ENCODE measurements at places on chromosomes 4 and X.

DNA sequence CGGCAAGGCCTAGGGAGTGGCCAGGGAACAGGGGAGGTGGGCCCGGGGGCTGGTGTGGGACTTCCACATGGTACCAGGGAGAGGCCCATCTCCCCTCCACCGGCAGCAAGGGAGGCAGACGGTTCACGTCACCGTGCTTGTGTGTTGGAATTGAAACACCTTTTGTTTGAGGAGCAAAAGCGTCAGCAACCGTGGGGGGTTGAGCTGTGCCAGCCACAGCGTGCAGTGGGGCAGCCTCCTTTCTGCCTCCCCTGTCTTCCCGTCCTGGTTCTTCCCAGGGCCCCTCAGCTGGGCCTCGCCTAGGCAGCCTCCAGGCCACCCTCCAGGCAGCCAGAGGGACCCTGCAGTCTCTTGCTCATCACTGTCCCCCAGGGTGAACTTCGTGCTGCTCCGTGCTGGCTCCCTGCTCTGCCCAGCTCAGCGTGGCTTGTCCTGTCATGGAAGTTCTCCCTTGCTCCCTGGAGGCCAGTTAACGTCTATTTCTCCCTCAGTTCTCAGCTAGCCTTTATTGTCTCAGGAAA lies 32.1 kb upstream of the HGFAC start:
- DNase-seq = no peak

DNA sequence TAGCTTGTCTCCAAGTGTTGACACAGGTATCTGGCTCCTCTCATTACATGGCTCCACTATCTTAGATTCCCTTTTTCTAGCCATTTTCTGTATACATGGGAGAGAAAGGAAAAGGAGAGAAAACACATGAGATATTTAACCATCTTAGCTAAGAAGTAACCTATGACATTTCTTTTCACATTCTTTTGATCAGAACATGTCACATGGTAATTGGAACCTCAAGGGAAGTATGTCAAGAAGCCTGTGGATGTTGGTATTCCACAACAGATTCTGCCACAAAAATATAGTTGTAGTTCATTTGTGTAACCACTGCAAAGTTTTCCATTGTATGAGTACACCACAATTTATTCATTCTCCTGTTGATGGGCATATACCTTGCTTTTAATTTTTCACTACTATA lies 18.7 kb upstream of the GABRB1 start:
- no peak for DNase-seq

DNA sequence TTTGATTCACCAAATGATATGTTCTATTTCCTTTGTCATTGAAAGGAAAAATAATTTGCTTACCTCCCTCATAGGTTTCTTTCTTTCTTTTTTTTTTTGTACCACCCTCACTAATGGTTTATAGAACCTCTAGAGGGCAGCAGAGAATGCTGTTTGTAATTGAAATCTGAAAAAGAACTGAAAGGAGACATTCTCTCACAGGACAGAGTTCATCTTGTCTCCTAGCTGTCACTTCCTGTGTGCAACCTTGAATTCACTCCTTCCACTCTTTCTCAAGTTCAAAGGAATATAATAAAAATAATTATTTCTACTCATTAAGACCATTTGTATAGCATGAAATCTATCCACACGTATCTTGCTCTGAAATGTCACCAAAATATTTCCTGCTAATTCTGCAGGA lies 51.0 kb downstream of the GUCY1B1 start:
- DNase-seq = no peak

DNA sequence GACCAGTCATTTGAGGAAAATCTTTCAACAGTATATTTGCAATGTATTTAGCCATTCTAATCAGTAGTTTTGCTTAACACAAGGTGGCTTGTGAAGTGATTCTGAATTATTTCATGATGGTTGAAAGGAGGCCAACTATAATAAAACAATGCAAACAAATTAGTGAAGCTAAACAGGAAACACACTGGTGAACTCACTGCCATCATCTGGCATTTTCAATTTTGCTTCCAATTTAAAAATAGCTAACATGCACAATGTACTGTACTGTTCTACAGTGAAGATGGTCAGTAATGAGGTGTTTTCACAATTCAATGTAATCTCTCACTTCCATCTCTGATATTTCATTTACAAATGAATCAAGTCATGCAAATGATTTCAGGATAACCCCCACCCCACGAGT lies 31.1 kb downstream of the PGRMC2 start:
- DNase-seq = no peak

GRCh38 chr4:118898684-118899138 lies 10.1 kb downstream of the SYNPO2 start:
- DNase-seq = no peak

- DNase-seq = no peak
Measured at GRCh38 chr4:85370400-85371032, 104.4 kb upstream of the ARHGAP24 start.

DNA sequence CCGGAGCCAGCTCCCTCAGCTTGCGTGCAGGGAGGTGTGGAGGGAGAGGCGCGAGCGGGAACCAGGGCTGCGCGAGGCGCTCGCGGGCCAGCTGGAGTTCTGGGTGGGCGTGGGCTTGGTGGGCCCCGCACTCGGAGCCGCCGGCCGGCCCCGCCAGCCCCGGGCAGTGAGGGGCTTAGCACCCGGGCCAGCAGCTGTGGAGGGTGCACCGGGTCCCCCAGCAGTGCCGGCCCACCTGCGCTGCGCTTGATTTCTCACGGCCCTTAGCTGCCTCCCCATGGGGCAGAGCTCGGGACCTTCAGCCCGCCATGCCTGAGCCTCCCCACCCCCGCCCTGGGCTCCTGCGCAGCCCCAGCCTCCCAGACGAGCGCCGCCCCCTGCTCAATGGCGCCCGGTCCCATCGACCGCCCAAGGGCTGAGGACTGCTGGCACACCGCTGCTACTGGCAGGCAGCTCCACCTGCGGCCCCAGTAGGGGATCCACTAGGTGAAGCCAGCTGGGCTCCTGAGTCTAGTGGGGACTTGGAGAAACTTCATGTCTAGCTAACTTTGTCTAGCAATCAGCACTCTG lies 37.8 kb upstream of the SMARCAD1 start:
- no peak for DNase-seq

- no peak for DNase-seq
Measured at GRCh38 chr4:53717064-53717549, 125.8 kb upstream of the LNX1 start.

- DNase-seq = no peak
Measured at GRCh38 chr4:148852092-148852699, 410.0 kb upstream of the NR3C2 start.

DNA sequence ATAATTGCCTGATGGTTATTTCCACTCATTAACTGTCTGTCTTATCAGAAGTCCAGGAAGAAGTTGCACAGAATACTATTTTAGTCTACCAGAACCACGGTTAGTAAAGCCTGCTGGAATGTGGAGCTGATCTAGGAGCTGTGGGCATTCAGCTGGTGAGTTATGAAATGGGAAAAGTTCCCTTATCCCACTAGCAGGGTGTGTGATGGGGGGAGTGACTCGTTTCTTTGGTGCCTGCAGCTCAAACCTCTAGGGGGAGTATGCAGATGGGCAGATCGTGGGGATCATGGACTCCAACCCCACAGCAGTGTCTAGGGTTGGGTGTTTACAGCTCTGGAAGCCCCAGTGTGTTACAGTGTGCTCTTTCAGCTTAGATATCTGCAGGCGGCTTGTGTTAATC lies 305.7 kb upstream of the BOD1L1 start:
- no peak for DNase-seq

DNA sequence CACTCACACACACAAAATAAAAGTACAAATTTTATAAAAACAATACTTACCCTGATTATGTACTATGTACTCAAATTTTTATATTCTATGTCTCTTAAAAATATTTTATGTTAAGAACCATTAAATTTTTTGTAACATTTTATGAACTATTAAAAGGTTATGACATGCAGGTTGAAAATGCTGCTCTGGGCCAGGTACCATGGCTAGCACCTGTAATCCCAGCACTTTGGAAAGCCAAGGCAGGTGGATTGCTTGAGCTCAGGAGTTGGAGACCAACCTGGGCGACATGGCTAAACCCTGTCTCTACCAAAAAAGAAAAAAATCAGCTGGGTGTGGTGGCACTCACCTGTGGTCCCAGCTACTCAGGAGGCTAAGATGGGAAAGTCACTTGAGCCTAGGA lies 29.4 kb upstream of the SPINK2 start:
- no peak for DNase-seq

DNA sequence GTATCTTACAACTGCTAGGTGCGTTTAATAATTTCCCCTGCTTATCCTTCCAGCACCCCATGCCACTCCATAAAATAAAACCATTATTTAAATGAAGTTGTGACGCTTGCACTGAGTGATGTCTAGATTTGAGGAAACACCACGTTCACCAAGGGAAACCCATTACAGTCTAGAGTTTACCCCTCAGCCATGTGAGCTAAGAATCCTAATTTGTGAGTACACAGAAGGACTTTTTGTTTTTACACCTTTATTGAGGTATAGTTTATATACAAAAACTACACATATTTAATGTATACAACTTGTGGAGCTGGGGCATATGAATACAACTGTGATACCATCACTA lies 326.8 kb downstream of the RAPGEF2 start:
- DNase-seq = no peak

GRCh38 chr4:140903522-140904475 lies 147.6 kb upstream of the TBC1D9 start:
- no peak for DNase-seq

DNA sequence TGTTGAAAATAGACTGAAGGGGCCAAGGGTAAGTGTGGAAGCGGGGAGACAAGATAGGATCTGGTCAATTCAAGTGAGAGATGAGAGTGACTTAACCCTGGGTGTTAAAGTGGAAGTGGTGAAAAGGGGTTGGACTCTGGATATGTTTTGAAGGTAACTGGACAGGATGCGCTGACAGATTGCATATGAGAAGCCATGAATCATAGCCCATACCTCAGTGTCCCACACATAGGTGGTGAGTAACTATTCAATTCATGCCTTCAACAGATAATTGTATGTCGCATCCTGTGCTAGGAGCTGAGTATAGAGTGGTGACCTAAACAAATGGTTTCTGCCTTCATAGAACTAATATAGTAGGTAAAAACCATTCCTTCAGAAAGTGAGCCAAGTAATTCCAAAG lies 76.7 kb downstream of the KLHL34 start:
- no peak for DNase-seq

DNA sequence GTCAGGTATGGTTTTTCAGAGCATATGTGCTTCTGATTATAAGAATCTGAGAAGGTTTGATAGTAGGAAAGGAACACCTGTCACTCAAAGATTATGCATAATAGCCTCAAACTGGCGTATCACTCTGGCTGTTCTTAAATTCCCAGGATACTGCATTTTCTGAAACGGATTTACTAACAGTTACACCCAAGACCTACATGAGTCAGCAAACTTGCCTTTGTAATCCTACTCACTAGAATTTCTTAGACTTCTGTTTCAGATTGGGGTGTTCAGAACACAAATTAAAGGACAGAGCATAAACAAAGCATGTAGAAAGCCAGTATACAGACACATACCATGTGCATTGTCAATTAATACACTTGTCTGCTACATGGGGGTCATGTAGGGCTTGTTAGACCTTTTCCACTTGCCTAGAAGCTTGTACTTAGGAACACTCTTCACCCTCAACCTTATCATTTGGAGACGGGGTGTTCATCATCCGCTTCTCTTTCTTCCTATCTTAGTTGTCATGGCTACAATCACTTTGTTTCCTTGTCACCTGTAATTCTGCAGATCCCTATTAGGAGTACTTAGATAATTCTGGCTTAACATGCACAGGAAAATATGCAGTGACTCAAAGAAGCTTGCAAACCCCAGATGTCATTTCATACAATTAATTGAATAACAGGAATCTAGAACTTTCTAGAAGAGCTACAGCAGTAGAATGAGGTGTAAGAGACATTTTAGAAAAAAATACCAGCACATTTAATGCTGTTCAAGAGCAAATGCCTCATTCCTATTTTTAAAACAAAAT lies 593.0 kb upstream of the TENM3 start:
- DNase-seq = no peak

- DNase-seq = no peak
Measured at GRCh38 chrX:43530837-43531236, 125.3 kb upstream of the MAOA start.

DNA sequence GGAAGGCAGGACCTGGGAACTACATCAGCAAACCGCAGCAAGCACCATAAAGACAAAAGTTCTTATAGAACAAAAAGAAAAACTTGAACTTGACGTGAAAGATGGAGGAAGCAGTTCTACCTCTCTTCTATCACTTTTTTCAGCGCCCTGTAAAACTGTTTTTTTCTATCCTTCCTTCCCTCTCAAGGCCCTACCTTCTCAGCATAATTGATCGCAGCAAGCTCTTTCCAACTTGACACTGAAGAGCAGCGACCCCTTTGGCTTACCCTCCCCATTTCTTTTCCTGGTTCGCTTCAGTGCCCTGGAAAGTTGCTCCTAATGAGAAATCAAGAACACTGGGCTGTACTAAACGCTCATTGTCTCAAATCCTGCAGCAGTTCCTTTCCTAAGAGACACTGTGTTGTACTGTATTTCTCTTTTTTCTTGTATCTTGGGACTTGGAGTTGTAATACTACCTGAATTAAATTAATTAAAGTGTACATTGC lies 150.6 kb upstream of the SLC4A4 start:
- DNase-seq = no peak

GRCh38 chr4:14184265-14184664 lies 556.7 kb upstream of the BOD1L1 start:
- no peak for DNase-seq

DNA sequence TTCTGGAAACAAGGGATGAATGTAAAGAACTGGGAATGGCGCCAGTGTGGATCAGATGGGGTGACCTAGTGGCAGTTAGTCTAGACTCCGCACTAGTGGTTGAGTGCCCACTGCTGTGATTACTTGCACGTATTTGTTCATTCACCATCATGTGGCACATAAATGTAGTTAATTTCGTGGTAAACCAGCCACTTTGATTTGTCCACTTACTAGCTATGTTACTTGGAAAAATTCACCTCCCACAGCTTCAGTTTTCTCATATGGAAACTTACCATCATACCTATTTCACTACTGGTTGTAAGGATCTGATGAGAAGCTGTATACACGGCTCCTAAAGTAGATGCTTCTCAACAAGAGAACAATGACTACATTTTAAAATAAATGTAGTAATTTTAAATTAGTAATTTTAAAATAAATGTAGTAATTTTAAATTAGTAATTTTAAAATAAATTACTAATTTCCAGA lies 394 bp upstream of the DYNLT3 start:
- DNase-seq = no peak

GRCh38 chr4:48668254-48669017 lies 111.6 kb downstream of the FRYL start:
- DNase-seq = no peak

DNA sequence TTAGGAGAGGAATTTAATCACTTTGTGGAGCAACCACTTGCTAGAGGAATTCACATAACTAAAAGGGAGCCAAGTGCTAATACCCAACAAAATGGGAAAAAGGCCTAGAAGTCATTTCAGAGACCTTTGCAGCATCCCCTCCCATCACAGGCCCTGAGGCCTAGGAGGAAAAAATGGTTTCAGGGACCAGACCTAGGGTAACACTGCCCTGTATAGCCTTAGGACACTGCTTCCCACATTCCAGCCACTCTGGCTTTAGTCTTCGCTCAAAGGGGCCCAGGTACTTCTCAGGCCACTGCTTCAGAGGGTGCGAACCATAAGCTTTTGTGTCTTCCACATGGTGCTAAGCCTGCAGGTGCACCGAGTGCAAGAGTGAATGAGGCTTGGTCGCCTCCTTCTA lies 19.1 kb downstream of the SPANXN2 start:
- DNase-seq = no peak
